ENCODE measurements at places on chromosomes 1 and 21.

- no peak for DNase-seq
Observed at GRCh38 chr1:175219774-175220173, 27.2 kb upstream of the KIAA0040 start.

DNA sequence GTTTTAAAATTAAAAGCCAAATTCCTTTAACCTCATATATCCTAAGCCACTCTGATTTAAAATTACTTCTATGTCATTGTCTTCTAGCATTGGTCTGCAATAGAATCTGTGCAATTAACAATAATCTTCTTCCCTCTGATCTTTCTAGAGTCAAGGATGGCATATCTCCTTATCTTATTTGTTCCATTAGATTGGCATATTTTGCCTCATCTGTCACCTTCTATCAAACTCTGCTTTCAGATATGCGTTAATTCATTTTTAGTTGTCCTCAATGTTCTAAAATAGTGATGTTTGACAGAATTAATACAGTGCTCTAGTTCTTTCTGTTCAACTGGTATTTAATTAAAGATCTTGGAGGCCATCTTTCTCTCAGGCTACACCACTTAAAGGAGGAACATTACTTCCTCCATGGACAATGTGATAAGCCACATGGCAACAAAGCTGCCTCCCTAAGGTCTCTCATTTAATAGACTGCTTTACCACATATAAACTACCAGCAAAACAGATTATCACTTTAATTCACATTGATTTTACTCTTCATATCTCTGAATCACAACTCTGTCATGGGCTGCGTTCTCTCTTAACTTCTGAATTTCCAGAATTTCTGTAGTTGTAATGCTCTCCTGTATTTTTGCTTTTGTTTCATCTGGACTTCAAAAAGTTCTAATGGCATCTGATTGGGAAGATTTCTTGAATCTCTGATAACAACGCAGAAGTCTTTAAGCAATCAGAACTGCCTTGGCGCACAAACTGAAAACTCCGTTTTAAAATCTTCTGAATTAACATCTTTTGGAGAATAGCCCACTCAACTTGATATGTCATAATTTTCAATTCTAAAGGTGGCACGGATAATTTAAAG lies 2.8 kb downstream of the NRIP1 start:
- no peak for DNase-seq

GRCh38 chr21:26572702-26573381 lies at the start of gene CYYR1:
Gene CYYR1 (minus strand): TSS chr21:26573286. CDS start chr21:26572940, 346 bp downstream.
- DNase-seq, result no peak

GRCh38 chr1:231643071-231643934 lies 16.7 kb downstream of the DISC1 start:
- peak; percentile 91 for DNase-seq

DNA sequence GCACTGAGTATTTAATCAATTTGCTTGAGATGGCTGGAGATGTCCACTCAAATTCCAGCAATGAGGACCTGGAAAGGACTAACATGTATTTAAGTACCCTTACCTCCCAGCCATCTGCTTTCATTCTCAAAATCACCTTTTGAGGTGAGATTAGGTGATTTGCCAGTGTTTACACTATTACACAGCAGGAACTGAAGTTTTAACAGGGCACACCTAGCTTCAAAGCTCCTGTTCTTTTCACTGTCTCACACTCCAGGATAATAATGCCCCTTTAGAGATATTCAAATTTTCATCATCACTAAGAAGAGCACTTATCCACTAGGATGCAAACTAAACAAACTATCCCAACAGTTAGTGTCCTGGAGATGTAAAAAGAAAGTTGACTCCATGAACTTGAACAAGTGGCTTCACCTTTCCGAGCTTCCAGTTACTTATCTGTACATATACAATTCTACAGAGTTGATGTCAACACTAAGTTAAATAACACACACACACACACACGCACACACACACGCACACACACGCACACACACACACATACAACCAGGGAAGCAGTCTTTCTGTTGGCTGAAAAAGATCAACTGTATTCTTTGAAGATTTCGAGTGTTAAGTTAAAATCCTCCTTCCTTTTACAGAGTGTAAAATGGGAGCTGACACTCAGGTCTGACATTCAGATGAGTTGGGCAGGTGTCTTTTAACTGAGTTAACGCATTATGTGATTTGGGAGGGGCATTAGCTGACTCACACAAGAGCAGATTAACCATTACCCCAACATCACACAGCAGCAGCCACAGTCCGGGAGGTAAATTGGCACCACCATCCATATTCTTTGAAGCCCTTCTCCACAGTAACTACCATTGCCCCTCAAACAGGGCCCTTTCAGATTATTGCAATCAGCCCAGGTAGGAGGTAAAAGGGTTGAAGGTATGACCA lies 15.5 kb upstream of the JAK1 start:
- no peak for DNase-seq

Measured in NCI-H146 (cell line).